ENCODE measurements at places on chromosomes 4 and X.

- no peak for DNase-seq
Observed at GRCh38 chr4:121594796-121595526, 101.8 kb downstream of the ANXA5 start.

DNA sequence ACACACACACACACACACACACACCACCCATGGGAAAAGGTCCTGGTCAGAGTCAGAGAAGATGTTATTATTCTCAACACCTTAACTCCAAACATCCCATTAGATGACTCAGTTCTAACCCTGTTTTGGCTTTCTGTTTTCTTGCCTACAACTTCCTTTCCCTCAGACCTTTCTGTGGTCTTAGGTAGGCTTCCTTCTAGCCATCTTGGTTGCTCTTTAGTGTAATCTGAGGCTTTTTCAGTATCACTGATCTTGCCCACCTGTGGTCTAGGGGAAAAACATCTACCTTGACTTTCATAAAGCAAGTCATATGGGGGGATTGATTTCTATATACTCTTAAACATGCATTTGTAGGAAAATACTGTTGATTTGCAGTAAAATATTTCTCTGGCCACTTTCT is 56.9 kb downstream of the ATG4A start:
- no peak for DNase-seq

DNA sequence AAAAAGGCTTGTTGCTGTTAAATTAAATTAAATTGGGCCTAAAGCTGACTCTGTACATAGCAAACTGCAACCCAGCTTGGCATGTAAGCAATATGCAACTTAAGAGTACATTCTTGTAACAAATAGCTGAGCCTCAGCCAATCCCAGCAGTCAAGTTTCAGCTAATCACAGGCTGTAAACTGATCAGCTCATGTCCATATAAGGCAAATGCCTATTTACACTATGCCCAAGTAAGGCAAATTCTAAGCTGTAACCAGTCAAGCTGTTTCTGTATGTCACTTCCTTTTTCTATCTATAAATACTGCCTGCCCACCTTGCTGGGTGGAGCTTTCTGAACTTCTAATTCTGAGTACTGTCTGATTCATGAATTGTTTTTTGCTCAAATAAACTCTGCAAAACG is 429.1 kb upstream of the FTHL17 start:
- DNase-seq, result no peak

GRCh38 chrX:2678583-2678982 is 12.5 kb upstream of the CD99 start:
- no peak for DNase-seq

GRCh38 chrX:129534816-129535578 is 5.1 kb upstream of the OCRL start:
- no peak for DNase-seq

DNA sequence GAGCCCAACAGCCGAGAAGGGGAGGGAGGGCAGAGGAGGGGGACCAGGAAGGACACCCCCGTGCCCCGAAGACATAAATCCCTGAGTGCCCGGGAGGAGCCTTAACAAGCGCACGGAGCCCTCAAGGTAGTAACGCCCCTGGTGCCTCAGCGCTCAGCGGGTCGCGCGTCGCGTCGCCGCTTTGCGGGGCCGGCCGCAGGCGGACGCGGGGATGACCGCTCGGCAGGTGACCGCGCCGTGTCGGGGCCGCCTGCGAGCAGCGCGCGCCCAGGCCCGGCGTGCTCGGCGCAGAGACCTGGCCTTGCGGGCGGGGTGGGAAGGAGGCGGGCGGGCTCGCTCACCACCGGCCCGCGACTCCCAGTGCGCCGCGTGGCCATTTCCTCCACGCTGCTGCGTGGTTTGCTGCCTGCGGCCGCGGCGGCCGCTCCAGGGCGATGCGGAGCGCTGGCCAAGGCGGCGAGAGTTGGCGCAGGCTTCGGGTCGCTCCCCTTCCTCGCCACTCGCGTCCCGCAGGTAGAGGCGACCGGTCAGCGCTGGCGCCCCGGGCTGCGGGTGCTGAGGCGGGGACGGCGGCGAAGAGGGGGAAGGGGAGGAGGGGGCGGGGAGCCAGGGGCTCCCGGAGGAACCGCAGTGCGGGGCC is 632 bp downstream of the CCSER1 start:
- no peak for DNase-seq

Measured in NK-92 treated with Interleukin-12 subunit alpha and Interleukin-12 subunit beta, amount 100 ng/mL, for 24 hours (cell line).